Activated T-cell treated with anti-CD3 and anti-CD28 coated beads for 4 hours (primary cell): ENCODE measurements at places on chromosomes 4 and X.

DNA sequence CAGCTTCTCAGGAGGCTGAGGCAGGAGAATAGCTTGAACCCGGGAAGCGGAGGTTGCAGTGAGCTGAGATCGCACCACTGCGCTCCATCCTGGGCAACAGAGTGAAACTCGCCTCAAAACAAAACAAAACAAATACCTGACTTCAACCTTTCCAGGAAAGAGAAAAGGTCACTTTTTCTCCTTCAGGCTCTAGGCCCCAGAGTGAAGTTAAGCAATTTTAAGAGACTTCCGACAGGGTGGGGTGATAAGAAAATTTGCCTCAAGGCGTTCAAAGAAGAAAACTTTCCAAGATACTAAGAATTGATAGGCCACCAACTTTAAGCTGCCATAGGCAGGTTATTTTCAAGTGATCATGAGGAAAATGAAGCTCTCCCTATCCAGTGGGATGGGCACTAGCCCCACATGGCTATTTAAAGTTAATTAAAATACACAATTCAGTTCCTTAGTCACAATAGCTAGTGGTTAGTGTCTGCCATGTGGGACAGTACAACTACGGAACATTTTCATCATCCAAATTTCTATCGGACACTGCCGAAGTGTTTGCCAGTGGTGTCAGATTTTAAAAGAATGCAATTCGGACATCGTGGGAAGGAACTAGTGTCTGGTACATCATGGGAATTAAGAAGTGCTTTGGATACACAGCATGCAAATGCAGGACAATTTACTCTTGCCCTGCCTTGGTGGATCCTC, 33.0 kb downstream of the SMS start:
- no peak for DNase-seq

- DNase-seq: no peak
Observed at GRCh38 chr4:40486534-40486933, 143.1 kb downstream of the RBM47 start.

DNA sequence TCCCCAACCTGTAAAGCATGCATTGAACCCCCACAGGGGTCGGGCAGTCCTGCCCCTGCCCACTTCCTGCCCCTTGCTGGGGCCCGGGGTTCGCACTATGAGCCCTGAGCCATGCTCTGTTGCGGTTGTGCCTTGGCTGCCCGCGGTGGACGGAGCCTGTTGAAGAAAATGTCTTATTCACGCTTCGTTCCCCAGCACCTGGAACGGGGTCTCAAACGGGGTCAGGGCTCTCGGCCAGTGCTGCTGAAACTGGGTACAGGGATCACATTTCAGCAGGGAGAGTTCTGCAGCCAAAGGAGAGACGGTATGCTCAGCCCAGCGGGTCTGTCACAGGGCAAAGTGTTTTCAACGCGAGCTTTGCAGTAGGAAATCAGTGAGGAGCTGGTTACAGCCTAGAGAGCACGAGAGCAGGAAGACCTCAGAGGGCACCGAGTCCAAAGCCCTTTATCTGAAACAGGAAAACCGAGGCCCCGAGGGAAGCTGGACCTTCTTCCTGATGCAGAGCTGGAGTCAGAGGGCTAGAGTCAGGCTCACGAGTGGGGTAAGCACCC, 46.3 kb upstream of the AFAP1 start:
- DNase-seq: no peak

GRCh38 chr4:72325215-72325614, 243.8 kb downstream of the ADAMTS3 start:
- DNase-seq: no peak

DNA sequence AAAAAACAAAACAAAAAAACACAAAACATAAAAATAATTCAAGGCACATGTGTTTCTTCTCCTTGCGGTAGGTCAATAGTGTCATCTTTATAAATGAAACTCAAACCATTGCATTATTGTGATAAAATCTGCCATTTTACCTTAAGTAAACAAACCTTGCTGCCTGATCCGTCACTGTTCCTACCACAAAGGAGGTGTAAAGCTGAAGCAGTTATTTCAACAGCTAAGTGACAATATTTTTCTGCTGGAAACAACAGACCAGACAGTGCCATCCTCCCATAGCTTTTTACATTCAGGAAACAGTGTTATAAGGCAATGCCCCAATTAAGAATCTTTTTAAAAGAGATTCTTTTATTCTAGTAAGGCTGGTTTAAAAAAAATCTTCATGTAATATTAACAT, 242.7 kb downstream of the PPP1R2C start:
- DNase-seq: no peak

GRCh38 chrX:26597981-26598380, 382.0 kb downstream of the MAGEB5 start:
- DNase-seq: no peak

DNA sequence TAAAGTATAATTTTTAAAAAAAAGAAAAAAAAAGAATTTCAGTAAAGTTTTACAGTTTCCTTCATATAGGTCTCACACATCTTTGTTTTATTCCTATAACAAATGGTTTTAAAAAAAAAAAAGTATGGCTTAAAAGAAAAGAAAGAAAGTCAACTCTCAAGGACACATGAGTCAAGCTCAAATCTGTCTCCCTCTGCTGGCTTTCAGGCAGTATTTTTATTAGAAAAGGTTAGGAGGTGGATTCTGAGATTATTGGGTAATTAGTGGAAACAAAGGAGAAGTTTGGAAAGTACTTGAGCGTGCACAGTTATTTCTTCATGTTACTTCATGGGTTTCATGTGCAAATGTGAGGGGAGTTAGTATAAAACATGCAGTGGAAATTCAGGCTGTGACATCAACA, 36.6 kb upstream of the BTC start:
- DNase-seq: no peak

- no peak for DNase-seq
Observed at GRCh38 chr4:98026362-98026761, 116.9 kb downstream of the STPG2 start.

- no peak for DNase-seq
Observed at GRCh38 chr4:42293967-42294813, 103.1 kb upstream of the SHISA3 start.

GRCh38 chr4:74473155-74473811, 28.3 kb downstream of the AREG start:
- DNase-seq: no peak

DNA sequence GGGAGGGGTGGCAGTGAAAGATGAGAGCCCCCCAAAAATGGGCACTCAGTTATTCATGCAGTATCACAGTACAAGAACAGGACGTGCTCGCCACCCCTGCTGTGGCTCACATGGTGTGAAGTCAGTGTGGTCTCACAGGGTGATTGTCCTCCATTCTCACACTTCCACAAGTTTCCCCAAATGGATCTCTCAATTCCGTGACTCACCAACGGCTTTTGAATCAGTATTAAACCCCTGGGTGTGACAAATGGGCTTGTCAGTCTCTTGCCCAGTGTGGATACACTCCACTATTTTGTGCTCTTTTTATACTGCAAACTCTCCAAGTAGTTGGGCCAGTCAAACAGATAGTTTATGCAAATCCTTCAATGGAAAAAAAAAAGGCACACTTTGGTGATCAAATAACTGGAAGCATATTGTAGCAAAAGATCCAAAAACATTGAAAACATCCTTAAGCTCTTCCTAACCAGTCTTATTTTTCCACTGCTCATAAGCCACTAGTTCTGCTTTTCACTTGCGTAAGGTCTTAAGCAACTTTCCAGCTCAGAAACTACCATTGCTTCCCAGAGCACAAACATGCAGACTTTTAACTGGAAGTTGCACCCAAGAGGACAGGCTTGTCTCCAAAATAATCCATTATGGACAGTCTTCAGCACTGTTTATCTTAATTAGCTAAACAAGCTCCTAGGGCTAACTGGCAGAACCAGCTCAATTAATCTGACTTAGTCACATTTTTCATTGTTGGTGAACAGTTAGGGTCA, 365.7 kb downstream of the PPP3CA start:
- DNase-seq: no peak

GRCh38 chr4:184147858-184148737, 69.6 kb downstream of the ENPP6 start:
- no peak for DNase-seq

GRCh38 chr4:118941799-118942198, 53.1 kb downstream of the SYNPO2 start:
- no peak for DNase-seq

DNA sequence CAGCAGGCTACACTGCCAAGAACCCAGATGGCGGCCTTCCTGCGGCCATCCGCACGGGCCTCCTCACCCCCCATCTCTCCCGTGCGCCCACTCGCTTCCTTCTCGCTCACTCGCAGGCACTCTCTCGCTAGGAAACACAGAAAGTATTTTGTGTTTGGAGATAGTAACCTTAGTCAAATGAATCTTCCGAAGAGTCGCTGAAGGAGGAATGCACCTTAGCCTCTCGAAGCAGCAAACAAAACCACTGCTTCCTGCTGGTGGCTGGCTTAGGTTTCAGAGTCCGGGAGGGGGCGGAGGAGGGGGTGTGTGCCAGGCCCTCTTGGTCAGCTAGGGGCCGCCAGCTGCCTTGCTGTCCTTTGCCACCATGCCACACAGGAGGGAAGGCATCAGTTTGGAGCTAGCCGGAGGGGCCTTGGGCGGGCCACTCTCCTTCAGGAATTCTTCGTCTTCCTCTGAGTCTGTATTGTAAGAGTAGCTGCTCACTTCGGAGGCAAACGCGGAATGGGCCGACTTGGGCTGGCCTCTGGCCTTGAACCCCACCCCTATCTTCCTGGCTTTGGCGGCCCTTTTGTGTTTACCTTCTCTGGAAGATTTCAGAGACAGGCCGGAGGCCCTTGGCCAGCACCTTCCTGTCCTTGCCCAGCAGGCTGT, 73.2 kb upstream of the UCP1 start:
- DNase-seq: no peak

DNA sequence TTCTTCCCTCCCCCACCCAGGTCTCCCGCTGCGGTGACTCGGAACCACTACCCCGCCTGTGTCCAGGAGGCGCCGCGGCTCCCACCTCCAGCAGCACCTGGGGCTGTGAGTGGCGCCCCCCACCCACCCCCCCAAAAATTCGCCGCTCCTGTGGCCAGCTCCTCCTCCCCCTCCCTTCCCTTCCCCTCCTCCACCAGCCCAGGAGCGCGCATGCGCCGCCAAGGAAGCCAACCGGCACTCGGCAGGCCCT, 278 bp downstream of the CLOCK start:
- no peak for DNase-seq

DNA sequence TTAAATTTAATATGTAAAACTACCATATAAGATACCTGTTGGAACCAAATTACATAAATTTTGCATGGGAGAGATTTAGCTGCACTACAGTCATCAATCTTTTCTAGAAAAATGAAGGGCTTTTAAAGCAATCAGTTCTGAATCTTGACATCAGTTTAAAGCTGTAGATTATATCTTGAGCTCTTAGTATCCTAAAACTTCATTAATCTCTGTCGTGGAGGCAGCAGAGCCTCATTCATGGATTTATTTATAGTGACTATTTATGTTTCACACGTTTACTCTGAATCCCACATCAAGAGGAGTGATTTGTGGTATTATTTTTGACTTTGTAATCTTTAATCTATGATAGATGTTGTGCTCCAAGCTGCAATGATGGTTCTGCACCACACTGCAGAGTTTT, 175.9 kb downstream of the PDGFC start:
- no peak for DNase-seq

DNA sequence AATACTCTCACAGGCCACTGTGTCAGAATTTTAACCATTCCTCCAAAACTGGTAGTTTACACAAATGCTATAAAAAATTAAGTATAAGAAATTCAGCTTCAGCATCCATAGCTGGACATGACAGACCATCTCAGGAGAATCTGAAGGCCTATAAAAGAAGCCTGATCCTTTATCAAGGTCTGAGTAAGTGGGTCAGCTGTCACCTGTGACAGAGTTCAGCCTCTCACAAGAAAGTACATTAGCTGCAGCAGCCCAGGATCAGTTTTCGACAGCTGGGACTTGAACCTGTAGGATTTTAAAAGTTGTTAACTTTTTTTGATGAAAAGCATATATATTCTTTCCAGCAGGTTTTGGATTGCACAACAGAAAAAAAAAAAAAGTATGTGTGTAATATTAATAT, 60.7 kb downstream of the PPP3CA start:
- DNase-seq: no peak

GRCh38 chrX:7698248-7698647, 144.7 kb upstream of the VCX start:
- no peak for DNase-seq

DNA sequence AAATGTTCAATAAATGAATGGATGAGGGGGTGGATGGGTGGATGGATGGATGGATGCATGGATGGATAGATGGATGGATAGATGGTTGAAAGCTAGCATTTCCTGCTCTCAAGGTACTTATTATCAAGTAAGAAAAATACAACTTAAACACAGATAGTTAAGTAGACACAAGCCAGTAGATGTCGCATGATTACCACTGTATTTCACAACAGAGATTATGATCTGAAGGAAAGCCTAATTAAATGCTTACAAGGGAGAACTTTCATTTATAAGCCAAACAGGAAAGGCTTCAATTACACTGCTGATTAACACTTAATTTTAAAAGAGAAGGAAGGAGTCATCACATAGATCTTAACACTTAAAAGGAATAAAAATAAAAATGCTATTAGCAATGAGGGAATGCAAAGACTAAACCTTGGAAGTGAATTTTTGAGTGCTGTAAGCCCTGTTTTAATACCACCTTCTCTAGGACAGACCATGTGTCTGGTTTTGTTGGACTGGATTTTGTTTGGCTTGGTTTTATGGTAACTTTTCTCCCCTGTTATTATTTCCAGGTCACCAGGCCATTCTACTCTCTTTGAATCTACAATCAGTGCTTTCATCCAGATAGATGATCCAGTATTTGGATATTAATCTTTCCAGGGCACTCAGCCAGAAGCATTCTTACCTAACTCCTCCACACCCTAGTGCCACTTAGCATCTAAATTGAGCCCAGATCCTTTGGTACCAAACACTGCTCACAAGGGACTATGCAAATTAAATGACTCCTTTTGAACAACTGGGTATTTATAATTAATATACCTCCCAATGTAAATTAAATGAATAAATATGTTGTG, 75.5 kb upstream of the SLC39A8 start:
- DNase-seq: no peak

DNA sequence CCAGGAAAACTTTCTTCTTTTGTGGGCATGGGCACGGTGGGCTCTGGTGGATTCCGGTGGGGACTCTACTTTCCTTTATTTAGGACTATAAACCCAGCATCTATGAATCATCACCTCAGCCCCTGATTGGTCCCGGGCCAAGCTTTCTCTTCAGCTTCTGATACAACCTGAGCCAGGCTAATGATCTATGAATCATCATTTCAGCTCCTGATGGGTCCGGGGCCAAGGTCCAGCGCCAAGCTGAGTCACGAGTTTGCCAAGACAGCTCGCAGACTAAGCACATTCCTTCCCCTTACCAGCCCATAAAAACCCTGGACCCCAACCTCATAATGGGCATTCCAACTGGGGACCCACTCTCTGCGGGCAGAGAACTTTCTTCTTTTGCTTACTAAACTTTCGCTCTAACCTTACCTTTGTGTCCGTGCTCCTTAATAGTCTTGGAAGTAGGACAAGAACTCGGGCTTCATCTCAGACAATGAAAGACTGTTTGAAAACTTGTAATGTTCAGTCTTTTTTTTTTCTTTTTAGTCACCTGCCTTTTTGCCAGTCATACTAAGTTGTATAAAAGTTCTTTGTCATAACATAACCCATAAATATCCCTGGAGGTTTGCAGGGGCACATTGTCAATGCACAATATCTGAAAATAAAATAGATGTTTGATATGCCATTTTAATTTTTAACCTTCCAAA, 904.9 kb upstream of the EPHA5 start:
- DNase-seq: no peak
